Fibroblast of gingiva (primary cell): ENCODE measurements at places on chromosomes 7 and 10.
A peak's percentile ranks its signal among the peaks of the same experiment; 100 is the strongest.

GRCh38 chr10:83522881-83523386 is 616.4 kb upstream of the GHITM start:
- no peak for DNase-seq

- peak; percentile 18 for DNase-seq
These were observed 7.8 kb upstream of the CCNY start for GRCh38 chr10:35328404-35329037.

DNA sequence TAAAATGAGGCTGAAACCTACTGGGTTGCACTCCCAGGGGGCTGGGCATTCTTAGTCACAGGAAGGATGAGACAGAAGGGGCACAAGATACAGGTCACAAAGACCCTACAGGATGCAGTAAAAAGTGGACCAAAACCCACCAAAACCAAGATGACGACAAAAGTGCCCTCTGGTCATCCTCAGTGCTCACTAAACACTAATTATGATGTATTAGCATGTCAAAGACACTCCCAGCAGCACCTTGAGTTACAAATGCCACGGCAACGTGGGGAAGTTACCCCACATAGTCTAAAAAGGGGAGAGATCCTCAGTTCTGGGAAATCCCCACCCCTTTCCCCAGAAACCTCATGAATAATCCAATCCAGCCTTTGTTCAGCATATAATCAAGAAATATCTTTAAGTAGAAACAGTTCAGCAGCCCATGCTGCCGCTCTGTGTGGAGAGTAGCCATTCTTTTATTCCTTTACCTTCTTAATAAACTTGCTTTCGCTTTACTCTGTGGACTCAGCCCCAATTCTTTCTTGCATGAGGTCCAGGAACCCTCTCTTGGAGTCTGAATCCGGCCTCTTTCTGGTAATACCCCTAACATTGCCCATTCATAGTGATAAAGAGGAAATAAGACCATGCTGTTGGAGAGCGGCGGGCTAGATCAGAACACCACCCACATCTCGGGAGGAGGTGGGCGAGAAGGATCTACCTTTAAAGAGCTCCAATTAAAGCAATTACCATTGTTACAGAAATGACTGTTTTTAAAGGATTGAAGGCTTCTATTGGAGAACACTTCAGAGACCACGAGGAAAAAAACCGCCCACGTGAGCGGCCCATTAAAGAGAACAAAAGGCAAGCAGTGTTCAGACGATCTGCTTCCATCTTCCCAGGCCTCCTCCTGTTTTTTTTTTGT is 170.9 kb downstream of the USP6NL start:
- no peak for DNase-seq

- no peak for DNase-seq
These were observed 146.4 kb downstream of the ARL4A start for GRCh38 chr7:12833829-12834228.

GRCh38 chr10:7261351-7261750 is 149.5 kb downstream of the SFMBT2 start:
- no peak for DNase-seq

DNA sequence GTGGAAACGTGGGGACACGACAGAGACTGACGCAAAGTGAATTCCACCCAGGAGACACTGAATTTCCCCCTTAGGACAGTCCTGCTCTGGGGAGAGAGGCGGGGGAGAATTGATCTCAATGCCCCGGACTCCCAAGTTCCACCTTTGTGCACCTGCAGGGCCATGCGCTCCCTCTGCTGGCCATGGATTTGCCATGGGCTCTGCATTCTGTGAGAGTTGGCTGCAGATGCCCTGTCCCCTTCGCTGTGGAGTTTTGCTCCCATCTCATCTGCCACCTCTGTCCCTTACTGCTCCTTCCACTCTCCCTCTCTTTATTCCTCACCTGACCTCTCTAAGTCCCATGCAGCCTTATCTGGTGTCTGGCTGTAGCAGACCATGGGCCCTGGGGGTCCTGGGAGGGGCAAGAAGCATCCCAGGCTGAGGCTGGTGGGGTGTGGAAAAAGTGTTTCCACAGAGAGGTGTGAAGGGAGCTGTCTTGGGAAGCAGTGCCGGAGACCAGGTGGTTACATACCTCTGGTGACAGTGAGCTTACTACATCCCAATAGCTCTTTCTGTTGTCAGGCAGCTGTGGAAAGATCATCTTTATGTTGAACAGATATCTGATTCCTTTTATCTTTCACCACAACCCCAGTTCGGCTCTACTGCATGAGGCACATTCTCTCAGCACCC is 14.3 kb downstream of the GHRHR start:
- no peak for DNase-seq

GRCh38 chr7:138223402-138223879 is 147.2 kb downstream of the AKR1D1 start:
- no peak for DNase-seq

DNA sequence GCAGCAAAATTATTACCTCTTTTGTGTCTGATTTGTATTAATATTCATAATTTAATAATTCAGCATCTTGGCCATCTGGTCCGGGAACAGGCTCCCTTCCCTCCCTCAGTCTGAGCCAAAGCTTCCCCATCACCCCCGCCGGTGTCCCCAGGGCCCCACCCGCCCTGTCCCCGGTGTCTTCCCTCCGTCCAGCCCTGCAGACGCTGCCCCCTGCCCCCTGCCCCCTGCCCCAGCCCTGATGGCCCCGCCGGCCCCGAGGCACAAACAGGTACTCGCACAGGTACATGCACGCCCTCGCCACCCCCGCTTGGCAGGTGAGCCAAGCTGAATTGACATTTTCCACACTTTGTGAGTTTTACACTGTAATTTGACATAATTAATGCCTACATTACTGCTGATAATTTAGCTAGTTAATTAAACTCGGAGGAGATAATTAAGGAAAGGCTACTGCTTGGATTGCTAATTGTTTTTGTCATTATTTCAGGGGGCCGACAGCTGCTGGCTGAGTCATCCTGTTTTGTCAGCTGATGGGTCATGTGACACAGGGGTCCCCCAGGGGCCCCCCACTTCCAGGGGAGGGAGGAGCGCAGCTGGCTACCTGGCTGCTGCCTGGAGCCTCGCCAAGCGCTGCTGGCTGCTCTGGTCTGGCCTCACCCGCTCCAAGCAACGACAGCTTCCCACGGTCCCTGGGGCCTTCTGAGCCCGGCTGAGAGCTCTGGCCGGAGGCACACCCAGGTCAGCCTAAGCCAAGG is 36.6 kb downstream of the MICALL2 start:
- no peak for DNase-seq

GRCh38 chr7:105046414-105046813 is 32.4 kb downstream of the KMT2E start:
- peak; percentile 56 for DNase-seq

GRCh38 chr7:26153823-26154783 is 2.1 kb downstream of the NFE2L3 start:
- DNase-seq: no peak

- peak; percentile 40 for DNase-seq
These were observed 156.6 kb downstream of the CCDC3 start for GRCh38 chr10:12844811-12845483.

- DNase-seq: no peak
These were observed 174.5 kb upstream of the PRSS58 start for GRCh38 chr7:142432377-142432776.

DNA sequence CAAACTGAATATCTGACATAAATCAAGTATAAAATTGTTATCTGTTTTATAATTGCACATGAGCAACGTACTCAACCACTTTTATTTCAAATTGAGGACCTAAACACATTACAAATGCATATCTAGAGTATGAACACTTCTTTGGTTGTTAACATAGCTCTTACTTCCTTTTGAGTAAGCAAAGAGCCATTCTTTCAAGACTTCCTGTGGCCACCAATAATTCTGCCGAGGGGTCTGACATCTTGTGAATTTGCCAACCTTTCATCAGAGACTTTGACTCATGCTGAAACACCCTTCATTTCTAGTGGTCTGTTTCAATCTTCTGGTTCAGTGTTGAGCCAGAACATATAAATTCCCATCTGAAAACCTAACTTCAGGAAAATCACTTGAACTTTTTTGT is 59.4 kb downstream of the CDK14 start:
- DNase-seq: peak; percentile 12

DNA sequence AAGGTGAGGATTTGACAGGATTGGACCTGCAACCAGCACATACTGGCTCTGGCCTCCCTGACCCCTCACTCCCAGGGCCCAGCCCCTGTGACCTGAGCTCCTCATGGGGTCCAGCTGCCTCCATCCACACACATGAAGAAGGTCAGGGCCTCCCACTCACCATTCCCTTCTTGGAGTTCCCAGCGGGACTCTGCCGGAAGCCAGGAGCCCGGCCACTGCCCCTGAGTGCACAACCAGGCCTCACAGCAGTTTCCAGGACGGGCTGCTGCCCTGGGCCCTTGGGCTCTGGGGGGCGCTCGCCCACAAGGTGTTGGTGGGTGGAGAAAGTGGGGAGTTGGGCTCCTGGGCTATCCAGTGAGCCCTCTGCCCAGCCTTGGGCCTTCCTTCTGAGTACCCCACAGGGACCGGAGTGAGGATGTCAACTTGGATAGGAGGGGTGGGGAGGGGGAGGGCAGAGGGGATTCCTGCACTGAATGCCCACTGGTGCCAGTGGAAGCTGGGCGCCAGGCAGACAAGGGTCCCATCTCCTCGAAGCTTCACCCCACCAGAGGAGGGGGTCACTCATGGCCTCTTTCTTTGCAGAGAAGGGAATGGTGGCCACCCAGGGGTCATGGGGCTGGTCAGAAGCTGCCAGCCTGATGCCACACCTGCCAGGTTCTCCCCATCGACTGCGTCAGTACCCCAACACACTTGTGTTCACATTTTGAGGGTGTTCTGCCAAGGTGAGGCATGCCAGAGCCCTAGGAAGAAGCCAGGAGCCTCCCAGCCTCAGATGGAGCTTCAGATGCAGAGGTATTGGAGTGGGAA is 115.3 kb downstream of the PTPN20 start:
- DNase-seq: no peak

- DNase-seq: peak; percentile 74
These were observed 59.1 kb upstream of the CALD1 start for GRCh38 chr7:134720091-134720935.

- DNase-seq: no peak
These were observed 59.3 kb downstream of the ARHGAP22 start for GRCh38 chr10:48545462-48546145.

GRCh38 chr10:99115703-99116102 is 119.9 kb downstream of the HPSE2 start:
- no peak for DNase-seq

DNA sequence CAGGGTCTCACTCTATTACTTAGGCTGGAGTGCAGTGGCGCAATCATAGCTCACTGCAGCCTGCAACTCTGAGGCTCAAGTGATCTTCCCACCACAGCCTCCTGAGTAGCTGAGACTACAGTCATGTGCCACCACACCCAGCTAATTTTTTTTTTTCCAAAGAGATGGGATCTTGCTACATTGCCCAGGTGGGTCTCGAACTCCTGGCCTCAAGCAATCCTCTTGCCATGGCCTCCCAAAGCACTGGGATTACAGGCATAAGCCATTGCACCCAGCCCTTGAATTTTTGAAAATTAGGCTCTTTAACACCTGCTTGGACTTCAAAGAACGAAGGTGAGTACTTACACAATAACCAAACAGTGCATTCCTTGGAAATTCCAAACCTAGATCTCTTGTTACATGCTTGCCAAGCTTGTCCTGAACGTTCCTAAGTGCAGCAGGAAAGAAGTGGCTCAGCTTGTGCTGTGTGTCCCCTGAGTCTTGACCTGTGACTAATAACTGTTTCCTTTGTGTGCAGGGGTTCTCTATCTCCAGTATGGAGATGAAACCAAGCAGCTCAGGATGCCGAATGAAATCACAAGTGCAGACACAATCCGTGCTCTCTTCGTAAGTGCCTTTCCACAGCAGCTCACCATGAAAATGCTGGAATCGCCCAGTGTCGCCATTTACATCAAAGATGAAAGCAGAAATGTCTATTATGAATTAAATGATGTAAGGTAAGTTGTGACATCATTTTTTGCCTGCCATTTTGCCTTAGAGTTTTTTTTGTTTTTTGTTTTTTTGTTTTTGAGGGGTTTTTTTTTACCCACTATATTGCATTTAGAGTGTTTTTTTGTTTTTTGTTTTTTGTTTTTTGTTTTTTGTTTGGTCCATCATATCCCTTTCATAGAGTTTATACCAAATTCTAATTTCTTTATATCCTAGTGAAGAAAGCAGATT is 223.8 kb downstream of the KIAA1217 start:
- DNase-seq: no peak

- no peak for DNase-seq
These were observed 63.0 kb downstream of the HDAC9 start for GRCh38 chr7:18558503-18558902.

- DNase-seq: no peak
These were observed 149.7 kb downstream of the LRRTM3 start for GRCh38 chr10:67075491-67075971.

- no peak for DNase-seq
These were observed 225.8 kb upstream of the FAM3C start for GRCh38 chr7:121621937-121622336.

DNA sequence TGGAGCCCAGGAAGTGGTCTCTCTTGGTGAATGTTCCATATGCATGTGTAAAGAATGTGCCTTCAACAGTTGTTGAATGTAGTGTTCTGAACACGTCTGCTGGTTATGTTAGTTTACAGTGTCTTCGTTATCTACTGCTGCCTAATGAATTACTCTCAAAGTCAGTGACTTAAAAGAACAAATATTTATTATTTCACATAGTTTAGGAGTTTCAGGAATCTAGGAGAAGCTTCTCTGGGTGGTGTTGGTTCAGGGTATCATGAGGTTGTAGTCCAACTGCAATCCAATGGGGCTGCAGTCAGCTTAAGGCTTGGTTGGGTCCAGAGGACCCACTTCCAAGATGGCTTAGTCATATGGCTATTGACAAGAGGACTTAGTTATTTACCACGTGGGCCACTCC is 36.6 kb upstream of the IGFBP3 start:
- no peak for DNase-seq

GRCh38 chr10:110413049-110413783 is 84.5 kb upstream of the DUSP5 start:
- DNase-seq: peak; percentile 16

GRCh38 chr10:33286157-33286934 is 48.1 kb downstream of the NRP1 start:
- DNase-seq: peak; percentile 67

DNA sequence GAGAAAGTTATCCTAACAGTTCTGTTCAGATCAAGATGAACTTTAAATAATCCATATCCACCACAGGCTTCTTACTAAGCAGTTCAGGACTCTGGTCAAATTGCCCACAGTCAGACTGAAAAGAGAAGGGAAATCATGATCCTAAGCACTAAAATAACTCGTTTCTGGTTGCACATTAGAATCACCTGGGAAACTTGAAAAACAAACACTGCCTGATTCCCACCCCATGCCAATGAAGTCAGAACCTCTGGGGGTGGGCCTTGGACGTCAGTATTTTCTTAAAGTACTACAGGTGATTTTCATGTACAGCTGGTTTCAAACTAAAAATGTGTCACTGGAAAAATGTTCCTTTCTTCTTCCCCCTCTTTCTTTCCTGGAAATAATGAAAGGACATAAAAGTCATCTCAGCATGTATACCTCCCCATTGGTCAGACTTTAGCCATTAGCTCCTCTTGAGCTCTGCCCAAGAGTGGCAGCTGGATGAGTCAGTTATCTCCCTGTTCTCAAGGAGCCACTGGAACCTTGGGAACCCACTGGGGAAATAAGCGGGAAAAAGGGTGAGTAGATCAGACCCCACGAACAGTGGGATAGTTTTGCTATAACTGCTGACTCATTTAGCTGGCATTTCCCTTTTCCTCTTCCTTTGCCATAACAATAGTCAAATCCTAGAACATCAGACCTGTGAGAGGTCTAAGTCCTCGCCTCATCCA is 75.3 kb upstream of the IL6 start:
- DNase-seq: no peak
